ENCODE measurements at places on chromosomes 7 and 10.

GRCh38 chr10:125152450-125153368, 7.7 kb downstream of the CTBP2 start:
- no peak for DNase-seq

GRCh38 chr10:118800920-118801319, 46.1 kb upstream of the CACUL1 start:
- DNase-seq, result peak; percentile 65

- DNase-seq, result no peak
These were observed 3.7 kb upstream of the ABHD11 start for GRCh38 chr7:73742338-73742752.

- no peak for DNase-seq
These were observed 127.9 kb downstream of the MLLT10 start for GRCh38 chr10:21661935-21662334.

GRCh38 chr10:94103801-94104221, 110.1 kb downstream of the PLCE1 start:
- DNase-seq, result no peak

GRCh38 chr7:132226046-132226956, 350.0 kb downstream of the PLXNA4 start:
- DNase-seq, result no peak

DNA sequence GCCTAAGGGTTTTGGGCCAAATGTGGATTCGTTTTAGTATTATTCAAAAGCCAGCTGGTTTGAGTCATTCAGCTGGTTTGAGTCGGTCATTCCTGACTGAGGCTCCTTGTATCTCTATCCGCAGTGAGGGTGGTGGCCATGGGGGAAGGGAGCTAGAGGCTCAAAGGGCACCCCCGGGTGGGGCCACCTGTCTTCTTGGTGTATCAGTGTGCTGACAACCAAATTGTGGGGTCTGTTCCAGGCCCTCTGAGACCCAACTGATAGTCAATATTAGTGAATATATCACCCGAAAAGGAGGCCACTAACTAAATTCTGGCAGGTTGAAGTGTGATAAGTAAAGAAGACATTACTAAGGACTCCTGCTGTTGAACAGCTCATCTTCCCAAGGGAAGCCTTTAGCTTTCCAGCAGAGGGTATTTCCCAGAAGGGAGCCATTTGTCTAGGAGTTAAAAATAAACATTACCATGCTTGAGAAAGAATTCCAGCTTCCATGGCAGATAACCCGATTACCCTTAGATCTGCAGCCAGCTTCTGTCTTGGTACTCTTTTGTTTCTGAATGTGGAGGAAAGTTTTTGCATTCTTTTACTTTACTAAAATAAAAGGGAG, 29.9 kb upstream of the DDX50 start:
- DNase-seq, result no peak

- DNase-seq, result no peak
These were observed 68.6 kb downstream of the ZMIZ1 start for GRCh38 chr10:79137300-79137756.

DNA sequence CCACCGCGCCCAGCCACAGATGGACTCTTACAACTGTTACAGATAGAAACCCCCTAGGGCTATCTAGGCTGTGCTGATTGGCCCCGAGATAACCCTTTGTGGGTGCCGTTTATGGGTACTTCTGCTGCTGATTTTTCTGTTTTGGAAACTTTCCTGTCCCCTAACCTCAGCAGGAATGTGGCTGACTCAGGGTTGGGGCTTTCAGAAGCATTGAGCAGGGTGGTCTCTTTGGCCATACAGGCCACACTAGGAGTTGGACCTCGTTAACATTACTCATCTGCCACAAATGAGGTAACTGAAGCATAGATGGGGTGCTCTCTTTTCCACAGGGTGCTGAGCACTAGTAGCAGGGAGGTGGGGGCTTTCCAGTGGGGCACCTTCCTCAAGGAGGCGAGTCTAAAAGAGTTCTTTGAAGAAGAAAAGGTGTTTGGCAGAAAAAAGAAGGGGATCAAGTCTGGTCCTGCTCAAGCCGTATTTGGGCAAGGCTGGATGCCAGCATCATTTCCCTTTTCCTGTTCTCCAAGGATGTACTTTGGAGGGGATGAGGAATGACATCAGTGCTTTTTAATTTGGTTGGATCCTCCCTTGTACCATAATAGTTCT, 6.4 kb downstream of the ZSCAN25 start:
- no peak for DNase-seq

- DNase-seq, result no peak
These were observed 105.3 kb downstream of the ADCY1 start for GRCh38 chr7:45679516-45679915.

- DNase-seq, result no peak
These were observed 80.0 kb downstream of the ZNF277 start for GRCh38 chr7:112286250-112287086.
